CD4-positive, CD25-positive, alpha-beta regulatory T cell (primary cell): ENCODE measurements at places on chromosomes 13 and 19. TPM values are rescaled to one million over a fixed set of nuclear protein-coding genes. Genes with fewer than 3 reads are reported as not detected.

Gene FGF21
- polyA plus RNA-seq = not detected

Gene PCCA
- 10.4 TPM for polyA plus RNA-seq

Gene CYP2S1
- not detected for polyA plus RNA-seq

Gene CASP14
- not detected for polyA plus RNA-seq

Gene ZNF708
- 11.2 TPM for polyA plus RNA-seq

Gene SLC44A2
- 280 TPM for polyA plus RNA-seq

Gene ZNF416
- polyA plus RNA-seq = 9.5 TPM

Gene PCSK4
- polyA plus RNA-seq = 0.29 TPM

Gene GRIN2D
- not detected for polyA plus RNA-seq

Gene NKPD1
- polyA plus RNA-seq = 0.09 TPM

Gene TMEM91
- 2.0 TPM for polyA plus RNA-seq

Gene GRWD1
- 35.5 TPM for polyA plus RNA-seq

Gene NECTIN2
- not detected for polyA plus RNA-seq

Gene SCN1B
- polyA plus RNA-seq = 0.08 TPM

Gene SIGLEC5
- polyA plus RNA-seq = 0.16 TPM

Gene FFAR2
- polyA plus RNA-seq = not detected

Gene LGALS14
- polyA plus RNA-seq = not detected

Gene BSG
- 297 TPM for polyA plus RNA-seq

Gene ADM5
- 0.10 TPM for polyA plus RNA-seq

Gene PSG4
- polyA plus RNA-seq = not detected

Gene CERS1
- polyA plus RNA-seq = not detected

Gene TSHZ3
- 0.96 TPM for polyA plus RNA-seq

Gene OR7D2
- polyA plus RNA-seq = not detected

Gene CCL25
- polyA plus RNA-seq = not detected

Gene IER2
- polyA plus RNA-seq = 144 TPM

Gene EDDM13
- polyA plus RNA-seq = 1.9 TPM

Gene KRI1
- polyA plus RNA-seq = 12.0 TPM

Gene CD22
- polyA plus RNA-seq = 1.9 TPM

Gene S1PR2
- polyA plus RNA-seq = 3.8 TPM

Gene RNF225
- polyA plus RNA-seq = not detected

Gene ZNF880
- polyA plus RNA-seq = 34.3 TPM

Gene PGLYRP2
- polyA plus RNA-seq = 0.12 TPM

Gene SIAH3
- not detected for polyA plus RNA-seq

Gene FUT6
- not detected for polyA plus RNA-seq

Gene CATSPERD
- not detected for polyA plus RNA-seq

Gene CYP2A6
- polyA plus RNA-seq = not detected

Gene GRIK5
- polyA plus RNA-seq = 0.06 TPM

Gene KLK15
- not detected for polyA plus RNA-seq

Gene UTP14C
- 2.9 TPM for polyA plus RNA-seq

Gene SLITRK5
- polyA plus RNA-seq = not detected

Gene POGLUT2
- 1.2 TPM for polyA plus RNA-seq

Gene SRRM5
- polyA plus RNA-seq = 0.42 TPM

Gene SF3A2
- 23.0 TPM for polyA plus RNA-seq

Gene ZNF471
- polyA plus RNA-seq = 0.30 TPM

Gene CACNA1A
- not detected for polyA plus RNA-seq

Gene LILRA1
- polyA plus RNA-seq = not detected

Gene CKM
- polyA plus RNA-seq = not detected

Gene F2RL3
- polyA plus RNA-seq = not detected

Gene SPRED3
- polyA plus RNA-seq = 0.13 TPM

Gene PRTN3
- polyA plus RNA-seq = not detected

Gene SPART
- 34.0 TPM for polyA plus RNA-seq

Gene ADGRE3
- polyA plus RNA-seq = not detected

Gene PRKCG
- not detected for polyA plus RNA-seq

Gene ASF1B
- polyA plus RNA-seq = 6.2 TPM

Gene PPP2R1A
- 172 TPM for polyA plus RNA-seq

Gene ZNF578
- polyA plus RNA-seq = 3.0 TPM

Gene CBLC
- polyA plus RNA-seq = not detected

Gene CGB8
- polyA plus RNA-seq = not detected

Gene PEG3
- not detected for polyA plus RNA-seq
